ENCODE measurements at places on chromosomes 7 and 10.
A peak's percentile ranks its signal among the peaks of the same experiment; 100 is the strongest.

- DNase-seq: peak; percentile 93
Measured at GRCh38 chr10:13816195-13816925, 229.6 kb downstream of the PRPF18 start.

DNA sequence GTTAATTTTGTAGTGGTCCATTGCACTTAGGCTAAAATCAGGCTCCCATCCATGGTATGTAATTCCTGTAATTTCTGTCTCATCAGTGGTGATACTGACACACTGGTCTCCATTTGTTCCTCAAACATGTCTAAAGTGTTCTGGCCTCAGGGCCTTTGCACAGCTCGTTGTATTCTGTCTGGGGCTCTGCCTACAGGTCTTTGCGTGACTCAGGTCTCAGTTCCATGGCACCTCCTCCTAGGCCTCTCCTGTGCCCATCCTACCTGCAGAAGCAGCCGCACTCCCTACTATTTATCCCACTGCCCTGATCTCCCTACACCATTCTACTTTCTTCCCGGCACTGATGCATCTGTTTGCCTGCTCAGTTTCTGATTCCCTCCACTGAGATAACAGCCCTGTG is 173.8 kb downstream of the ITGA8 start:
- DNase-seq: no peak

- peak; percentile 55 for DNase-seq
Measured at GRCh38 chr10:79405221-79405994, 40.0 kb downstream of the ZCCHC24 start.

DNA sequence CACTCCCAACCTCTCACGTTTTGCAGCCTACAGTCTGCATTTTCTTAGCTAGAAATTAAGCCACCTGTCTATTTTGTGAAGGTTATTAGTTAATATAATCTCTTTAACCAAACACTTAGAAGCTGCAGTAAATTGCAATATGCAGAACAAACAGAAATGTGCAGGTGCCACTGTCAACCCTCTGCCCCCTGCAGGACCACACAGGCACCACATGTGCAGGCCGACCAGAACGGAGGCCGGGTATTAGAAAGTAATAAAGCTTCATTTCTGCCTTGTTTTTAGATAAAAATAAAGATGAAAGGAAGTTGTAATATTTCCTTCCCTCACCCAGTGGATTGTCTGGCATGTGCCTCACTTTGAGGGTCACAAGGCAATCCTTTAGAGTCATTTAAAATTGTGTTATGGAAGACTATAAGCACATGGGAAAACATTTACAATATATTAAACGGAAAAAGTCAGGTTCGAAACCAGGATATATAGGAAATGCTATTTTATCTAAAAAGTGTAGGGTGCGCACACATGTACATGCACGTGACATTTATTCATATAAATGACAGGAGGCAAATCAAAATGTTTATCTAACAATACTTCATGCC is 158.2 kb downstream of the ARHGAP12 start:
- DNase-seq: no peak

DNA sequence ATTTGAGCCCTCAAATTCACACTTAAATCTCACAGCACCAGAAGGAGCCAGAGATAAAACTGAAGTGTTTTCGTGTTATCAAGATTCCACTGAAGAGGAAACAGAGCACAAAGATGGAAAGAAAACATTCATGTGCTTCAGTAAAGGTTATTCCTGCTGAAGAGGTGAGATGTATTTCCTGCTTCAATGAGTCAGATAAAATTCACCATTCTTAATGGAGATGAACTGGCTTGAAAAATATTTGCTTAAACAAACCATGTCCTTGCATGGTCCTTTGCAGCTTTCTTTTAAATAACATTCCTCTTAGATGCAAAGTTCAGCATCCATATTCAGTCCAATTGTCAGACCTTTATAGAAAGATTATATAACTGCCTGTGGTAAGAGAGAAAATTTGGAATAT is 294.2 kb downstream of the IPMK start:
- DNase-seq: peak; percentile 54

- DNase-seq: no peak
Measured at GRCh38 chr10:77442699-77443189, 194.9 kb downstream of the KCNMA1 start.

GRCh38 chr10:73161662-73162061 is 6.1 kb downstream of the ECD start:
- no peak for DNase-seq

- DNase-seq: peak; percentile 5
Measured at GRCh38 chr7:132580277-132580676, 4.0 kb upstream of the PLXNA4 start.

DNA sequence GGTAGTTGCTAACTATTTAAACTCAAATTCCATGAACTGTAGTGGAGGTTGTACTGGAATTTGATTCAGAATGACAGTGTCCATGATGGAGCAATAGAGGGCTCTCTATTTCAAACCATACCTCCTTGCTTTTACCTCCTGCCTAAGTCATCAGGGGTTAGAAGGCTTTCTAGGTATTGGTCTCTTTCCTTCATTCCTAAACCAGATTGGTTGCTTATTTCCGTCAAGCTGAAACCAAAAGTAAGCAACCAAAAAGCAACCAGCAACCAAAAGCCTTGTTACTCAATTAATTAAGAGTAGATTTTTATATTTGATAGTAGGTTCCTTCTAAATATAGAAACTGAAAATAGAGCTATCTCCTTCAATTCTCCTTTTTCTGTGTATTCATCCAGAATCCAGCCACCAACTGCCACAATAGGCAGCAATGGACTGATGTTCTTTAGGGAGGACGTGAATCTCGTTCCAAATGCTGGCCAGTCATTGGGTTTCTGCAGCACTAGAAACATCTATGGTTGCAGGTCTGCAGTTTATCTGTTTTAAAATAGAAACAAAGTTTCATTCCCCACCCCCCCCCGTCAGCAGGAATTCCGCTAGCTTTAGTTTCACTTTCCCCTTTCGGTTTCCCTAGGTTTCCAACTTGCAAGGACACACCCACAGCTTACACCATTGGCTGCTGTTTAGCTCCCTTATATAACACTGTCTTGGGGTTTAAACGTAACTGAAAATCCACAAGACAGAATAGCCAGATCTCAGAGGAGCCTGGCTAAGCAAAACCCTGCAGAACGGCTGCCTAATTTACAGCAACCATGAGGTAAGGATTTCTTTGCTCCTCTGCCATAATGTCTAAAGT is at the start of gene IFIT1:
TSS of gene IFIT1 (plus strand) at position 717 of the 850 bp plus-strand sequence. CDS start at position 807, 90 bp downstream.
- peak; percentile 98 for DNase-seq

GRCh38 chr10:131846240-131847101 is 54.3 kb upstream of the PPP2R2D start:
- DNase-seq: no peak

DNA sequence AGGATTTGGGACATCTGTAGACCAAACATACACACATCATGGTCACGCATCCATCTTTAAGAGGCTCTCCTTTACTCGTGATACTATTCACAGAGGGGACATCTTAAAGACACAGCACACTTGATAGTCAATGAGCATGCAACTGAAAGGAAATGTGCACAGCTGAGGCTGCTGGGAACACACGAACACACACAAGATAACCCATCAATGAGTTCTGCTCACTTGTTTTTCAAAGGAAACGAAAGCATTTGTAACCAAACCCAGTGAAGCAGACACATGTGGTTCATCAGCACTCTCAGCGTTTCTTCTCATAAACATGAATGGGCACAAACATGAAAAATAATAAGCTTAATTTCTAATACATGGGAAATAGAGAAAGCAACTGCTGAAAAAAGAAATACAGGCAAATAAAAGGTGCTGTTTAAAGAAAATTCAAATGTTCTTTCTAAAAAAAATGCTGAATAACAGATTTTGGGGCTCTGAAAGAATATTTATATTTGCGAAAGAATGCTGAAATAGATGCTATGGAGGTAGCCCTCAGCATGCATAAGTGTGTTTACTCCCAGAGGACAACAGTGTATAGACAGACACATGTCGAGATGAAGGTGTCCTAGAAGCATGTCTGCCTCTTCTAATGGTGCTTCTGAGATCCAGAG is 59.7 kb upstream of the LAMB4 start:
- no peak for DNase-seq

DNA sequence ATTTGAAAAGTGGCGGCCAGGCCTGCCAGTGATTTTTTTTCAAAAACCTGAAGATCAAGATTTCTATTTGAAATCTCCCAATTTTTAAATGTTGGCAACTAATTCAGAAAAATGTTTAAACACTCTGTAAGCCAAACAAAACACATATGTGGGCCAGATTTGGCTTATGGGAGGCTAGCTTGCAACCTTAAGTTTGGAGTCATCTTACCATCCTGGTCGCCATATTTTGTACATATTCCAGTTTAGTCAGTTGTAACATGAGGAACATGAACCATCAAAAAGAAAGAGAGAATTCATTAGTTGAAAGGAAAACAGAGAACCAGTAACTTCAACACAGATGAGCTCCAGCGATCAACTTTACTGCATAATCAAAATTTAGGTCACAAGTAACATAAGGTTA is 115.4 kb downstream of the TMEM26 start:
- no peak for DNase-seq

DNA sequence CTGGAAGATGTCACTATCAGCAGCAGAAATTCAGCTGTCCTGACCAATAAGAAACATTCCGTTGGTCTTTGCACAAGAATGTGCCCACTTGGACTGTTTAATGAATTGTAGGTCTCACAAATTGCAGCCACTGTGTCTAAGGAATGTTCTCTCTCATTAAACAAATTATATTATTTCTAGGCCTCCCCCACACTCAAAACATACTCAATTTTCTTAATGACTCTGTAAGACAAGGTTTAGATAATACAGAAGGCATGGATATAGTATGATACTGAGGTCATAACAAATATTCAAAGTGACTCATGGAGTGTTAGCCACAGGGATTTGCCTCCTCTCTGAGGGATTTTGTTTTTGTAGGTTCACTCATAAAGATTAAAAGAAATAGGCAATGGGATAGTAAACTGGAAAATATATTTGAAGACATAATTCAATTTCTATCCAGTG is 197.5 kb downstream of the PTN start:
- peak; percentile 72 for DNase-seq

GRCh38 chr10:14523286-14523685 is 192.6 kb upstream of the FRMD4A start:
- no peak for DNase-seq

DNA sequence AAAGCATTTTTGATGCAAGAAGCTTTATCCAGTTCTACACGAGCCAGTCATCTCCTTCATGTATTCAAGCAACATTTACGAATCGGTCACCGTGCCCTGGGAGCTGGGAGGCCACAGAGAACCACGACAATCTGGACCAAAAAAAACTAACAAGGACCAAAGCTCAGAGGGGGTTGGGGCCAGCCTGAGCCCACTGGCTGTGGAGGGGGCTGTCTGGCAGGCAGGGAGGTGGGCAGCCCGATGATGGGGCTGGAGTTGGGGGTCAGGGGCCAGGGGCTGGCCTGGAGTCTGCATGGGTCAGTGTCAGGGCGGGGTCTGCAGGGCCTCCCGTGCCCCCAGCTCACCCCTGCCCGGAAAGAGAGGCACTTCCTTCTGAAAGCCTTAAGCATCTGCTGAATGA is 12.5 kb upstream of the GRIFIN start:
- DNase-seq: no peak

GRCh38 chr10:5782174-5782573 is 31.1 kb downstream of the GDI2 start:
- DNase-seq: no peak

DNA sequence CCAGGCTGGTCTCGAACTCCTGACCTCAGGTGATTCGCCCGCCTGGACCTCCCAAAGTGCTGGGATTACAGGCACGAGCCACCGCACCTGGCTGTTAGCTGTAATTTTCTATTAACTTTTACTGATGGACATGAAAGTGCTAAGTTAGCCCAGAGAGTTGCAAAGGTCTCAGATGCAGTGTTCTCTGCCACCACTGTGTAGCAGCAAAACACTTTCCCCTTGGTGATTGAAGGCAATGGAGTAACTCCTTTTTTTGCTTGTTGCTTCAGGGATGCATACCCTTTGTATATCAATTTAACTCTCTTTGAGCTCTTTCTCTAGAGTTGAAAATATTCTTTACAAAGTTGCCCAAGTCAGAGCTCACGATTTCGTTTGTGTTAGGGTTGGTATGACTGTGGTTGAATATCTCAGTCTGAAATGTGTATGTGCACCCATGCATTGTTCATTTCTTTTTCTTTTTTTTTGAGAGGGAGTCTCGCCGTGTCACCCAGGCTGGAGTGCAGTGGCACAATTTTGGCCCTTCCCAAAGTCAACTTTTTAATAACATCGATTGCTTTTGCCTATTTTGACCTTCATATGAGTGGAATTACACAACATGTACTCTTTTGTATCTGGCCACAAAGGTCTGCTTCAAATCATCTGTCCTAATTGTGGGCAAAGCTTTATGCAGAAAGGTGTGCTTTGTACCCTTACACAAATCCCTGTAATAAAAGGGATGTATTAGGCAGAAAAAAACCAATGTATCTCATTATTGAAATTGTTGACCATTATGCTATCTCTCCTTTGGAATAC is 52.6 kb downstream of the GTF2I start:
- peak; percentile 30 for DNase-seq

- DNase-seq: no peak
Measured at GRCh38 chr10:71434760-71435394, 38.2 kb downstream of the CDH23 start.

DNA sequence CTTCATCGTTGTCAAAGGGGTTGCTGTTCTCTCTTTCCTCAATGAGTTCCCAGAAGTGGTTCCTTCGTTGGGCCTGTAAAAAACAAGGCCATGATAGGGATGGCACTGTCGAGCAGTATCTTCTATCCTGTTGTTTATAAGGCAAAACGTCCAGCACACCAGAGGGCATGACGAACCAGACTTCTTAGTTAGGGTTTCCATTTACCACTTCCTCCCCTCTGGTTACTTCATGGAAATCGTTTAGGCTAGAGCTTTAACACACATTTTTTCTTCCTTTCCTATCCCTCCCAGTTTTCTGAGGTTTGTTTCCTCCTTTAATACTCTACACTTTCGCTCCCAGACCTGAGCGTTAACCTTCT is 24.7 kb downstream of the MKRN1 start:
- DNase-seq: no peak

- DNase-seq: no peak
Measured at GRCh38 chr7:29242265-29242664, 47.7 kb downstream of the CHN2 start.

DNA sequence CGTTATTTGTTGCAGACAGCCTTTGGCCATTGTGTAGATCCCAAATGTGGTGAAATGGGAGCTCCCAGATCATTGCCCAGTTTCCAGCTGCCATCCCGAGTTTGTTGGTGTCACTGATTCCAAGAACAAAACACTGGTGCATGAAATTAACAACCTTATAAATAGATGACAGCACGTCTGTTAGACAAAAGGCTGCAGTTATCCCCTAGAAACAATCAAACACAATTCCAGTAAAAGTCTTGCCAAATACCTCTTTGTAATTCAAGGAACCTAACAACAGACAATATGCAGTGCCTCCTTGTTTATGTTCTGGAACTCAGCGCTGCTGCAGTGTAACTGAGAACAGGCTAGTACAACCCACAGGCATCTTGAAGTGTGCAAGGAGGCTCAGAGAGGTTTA is 404.5 kb downstream of the PAXIP1 start:
- no peak for DNase-seq

GRCh38 chr10:117441812-117442443 is 66.7 kb upstream of the PDZD8 start:
- no peak for DNase-seq

Data from choroid plexus epithelial cell (primary cell).